ENCODE measurements at places on chromosomes 5 and 9. TPM values are rescaled to one million over a fixed set of nuclear protein-coding genes. Genes with fewer than 3 reads are reported as not detected.

GRCh38 chr5:90473396-90474234, 956 bp downstream of the MBLAC2 start:
- H3K4me1 ChIP-seq, result peaks cover 19% of the 10 kb centered on the region
- H3K27ac ChIP-seq, result peak overlapping the region; percentile 84
- peak overlapping the region; percentile 86 for H3K4me3 ChIP-seq

GRCh38 chr5:173750538-173751265, 134.3 kb upstream of the BOD1 start:
- DNase-seq, result no peak
- H3K4me3 ChIP-seq, result no peak overlapping the region
- H3K27me3 ChIP-seq, result no peaks in the 10 kb centered on the region
- H3K4me1 ChIP-seq, result no peaks in the 10 kb centered on the region
- no peaks in the 10 kb centered on the region for H3K36me3 ChIP-seq

GRCh38 chr5:56421246-56422075, 188.3 kb upstream of the ANKRD55 start:
- DNase-seq, result no peak
- H3K27me3 ChIP-seq, result no peaks in the 10 kb centered on the region
- H3K4me3 ChIP-seq, result no peak overlapping the region
- no peak overlapping the region for H3K27ac ChIP-seq

GRCh38 chr5:145222622-145223021, 612.5 kb downstream of the PRELID2 start:
- no peak for DNase-seq
- no peak overlapping the region for H3K4me3 ChIP-seq
- no peaks in the 10 kb centered on the region for H3K4me1 ChIP-seq
- no peak overlapping the region for H3K27ac ChIP-seq
- no peaks in the 10 kb centered on the region for H3K27me3 ChIP-seq

- no peak overlapping the region for H3K27ac ChIP-seq
- H3K27me3 ChIP-seq, result no peaks in the 10 kb centered on the region
- no peaks in the 10 kb centered on the region for H3K4me1 ChIP-seq
- no peak for DNase-seq
These were observed 24.1 kb upstream of the TNC start for GRCh38 chr9:115142090-115142489.

GRCh38 chr5:51414516-51414915, 31.3 kb downstream of the ISL1 start:
- no peaks in the 10 kb centered on the region for H3K36me3 ChIP-seq
- no peak overlapping the region for H3K27ac ChIP-seq
- no peaks in the 10 kb centered on the region for H3K4me1 ChIP-seq
- DNase-seq, result no peak
- H3K4me3 ChIP-seq, result no peak overlapping the region

DNA sequence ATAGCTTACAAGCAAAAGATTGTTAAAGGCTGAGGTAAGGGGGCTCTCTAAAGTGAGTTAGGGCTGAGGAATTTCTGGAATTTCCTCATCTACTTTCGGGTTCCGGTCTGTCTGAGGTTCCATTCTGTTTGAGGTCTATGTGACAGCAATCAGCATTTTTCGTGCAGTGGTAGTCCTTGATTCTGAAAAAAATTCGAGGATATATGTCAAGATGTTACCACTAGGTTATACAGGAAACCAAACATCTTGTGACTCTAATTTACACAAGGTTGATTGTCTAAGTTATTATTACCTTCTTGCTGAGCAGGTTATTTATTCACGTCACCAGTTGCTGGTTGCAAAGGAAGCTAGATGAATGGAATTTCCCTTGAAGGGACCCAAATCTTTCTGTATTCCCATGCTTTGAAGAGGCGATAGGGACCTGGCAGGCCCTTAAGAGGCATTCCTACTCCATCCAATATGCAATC, 35.2 kb downstream of the RLN2 start:
- H3K36me3 ChIP-seq, result no peaks in the 10 kb centered on the region
- no peaks in the 10 kb centered on the region for H3K4me1 ChIP-seq
- H3K4me3 ChIP-seq, result no peak overlapping the region

- H3K36me3 ChIP-seq, result no peaks in the 10 kb centered on the region
- peak overlapping the region; percentile 94 for H3K27ac ChIP-seq
- peak overlapping the region; percentile 58 for H3K4me3 ChIP-seq
- peaks cover 49% of the 10 kb centered on the region for H3K4me1 ChIP-seq
- DNase-seq, result no peak
These were observed 47.8 kb downstream of the PTTG1 start for GRCh38 chr5:160469156-160470144.

DNA sequence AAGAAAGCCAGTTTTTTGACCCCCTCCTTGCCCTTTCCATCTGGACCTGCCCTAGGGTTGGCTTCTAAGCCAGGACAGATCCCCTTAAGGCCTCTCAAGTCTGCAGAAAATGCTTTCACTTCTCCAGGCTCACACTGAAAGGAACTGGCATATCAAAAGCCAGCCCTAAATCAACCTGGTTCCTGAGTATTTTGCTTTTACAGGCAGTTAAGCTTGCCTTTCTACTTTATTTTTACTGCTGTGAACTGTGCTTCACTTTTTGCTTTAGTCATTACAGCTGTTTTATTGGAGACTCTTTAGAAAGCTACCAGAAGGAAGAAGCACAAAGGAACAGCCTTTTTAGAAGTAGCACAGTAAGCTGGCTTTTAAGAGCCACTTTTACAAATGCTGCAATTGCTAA, 5.0 kb downstream of the TARS1 start:
- DNase-seq, result no peak
- H3K36me3 ChIP-seq, result peaks cover 61% of the 10 kb centered on the region
- H3K4me3 ChIP-seq, result no peak overlapping the region
- peaks cover 9% of the 10 kb centered on the region for H3K4me1 ChIP-seq
- H3K27ac ChIP-seq, result no peak overlapping the region

- DNase-seq, result no peak
- no peak overlapping the region for H3K4me3 ChIP-seq
- no peaks in the 10 kb centered on the region for H3K4me1 ChIP-seq
These were observed 136.1 kb upstream of the RUSC2 start for GRCh38 chr9:35353731-35354365.

- no peak overlapping the region for H3K4me3 ChIP-seq
- H3K27ac ChIP-seq, result no peak overlapping the region
- no peaks in the 10 kb centered on the region for H3K4me1 ChIP-seq
- H3K27me3 ChIP-seq, result no peaks in the 10 kb centered on the region
- H3K36me3 ChIP-seq, result no peaks in the 10 kb centered on the region
These were observed 90.6 kb upstream of the SLC25A48 start for GRCh38 chr5:135743705-135744411.

DNA sequence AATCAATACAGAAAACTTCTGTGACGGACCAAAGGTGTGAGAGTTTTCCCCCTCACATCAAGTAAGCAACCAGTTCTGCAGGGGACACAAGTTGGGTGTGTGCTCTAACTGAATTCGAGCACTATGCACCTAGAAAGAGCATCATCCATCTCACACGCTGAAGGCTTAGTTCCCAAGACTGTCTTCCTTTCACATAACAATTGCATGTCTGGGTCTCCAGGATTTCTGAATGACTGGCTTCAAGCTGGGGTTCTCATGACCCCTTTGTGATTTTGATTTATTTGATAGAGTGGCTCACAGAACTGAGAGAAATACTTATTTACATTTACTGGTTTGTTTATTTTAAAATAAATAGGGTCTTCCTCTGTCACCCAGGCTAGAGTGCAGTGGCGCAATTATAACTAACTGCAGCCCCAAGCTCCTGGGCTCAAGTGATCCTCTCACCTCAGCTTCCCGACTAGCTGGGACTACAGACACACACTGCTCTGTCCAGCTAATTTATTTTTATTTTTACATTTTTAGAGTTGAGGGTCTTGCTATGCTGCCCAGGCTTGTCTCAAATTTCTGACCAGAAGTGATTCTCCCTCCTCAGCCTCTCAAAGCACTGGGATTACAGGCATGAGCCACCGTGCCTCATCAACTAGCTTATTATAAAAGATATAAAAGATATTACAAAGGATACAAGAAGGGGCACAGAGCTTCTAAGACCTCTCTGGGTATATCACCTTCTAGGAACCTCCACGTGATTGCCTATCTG, 316.7 kb upstream of the CDH12 start:
- no peaks in the 10 kb centered on the region for H3K4me1 ChIP-seq
- DNase-seq, result no peak
- H3K27ac ChIP-seq, result no peak overlapping the region
- H3K27me3 ChIP-seq, result no peaks in the 10 kb centered on the region
- no peak overlapping the region for H3K4me3 ChIP-seq

- H3K27ac ChIP-seq, result no peak overlapping the region
- H3K4me3 ChIP-seq, result no peak overlapping the region
- DNase-seq, result no peak
- H3K4me1 ChIP-seq, result no peaks in the 10 kb centered on the region
These were observed 33.4 kb upstream of the CSNK1G3 start for GRCh38 chr5:123478546-123478945.

ZNF169 gene
- total RNA-seq, result 3.1 TPM

NRARP gene
- total RNA-seq, result 16.9 TPM

FAM200C gene
- 3.0 TPM for total RNA-seq

ZBTB43 gene
- 9.7 TPM for total RNA-seq

GRM6 gene
- total RNA-seq, result not detected

C5orf52 gene
- not detected for total RNA-seq
